ENCODE measurements at places on chromosomes 7 and 10. TPM values are rescaled to one million over a fixed set of nuclear protein-coding genes. Genes with fewer than 3 reads are reported as not detected.

PAOX gene
- 3.7 TPM for total RNA-seq

SPDYE2B gene
- not detected for total RNA-seq

C10orf105 gene
- 0.42 TPM for total RNA-seq

GARIN1A gene
- total RNA-seq, result 7.4 TPM

PTPRN2 gene
- total RNA-seq, result 3.3 TPM

MLXIPL gene
- 2.0 TPM for total RNA-seq

MSMB gene
- not detected for total RNA-seq

SLC16A12 gene
- total RNA-seq, result 0.21 TPM

STRIP2 gene
- total RNA-seq, result 0.58 TPM

GDF2 gene
- not detected for total RNA-seq

TCAF2 gene
- total RNA-seq, result 6.3 TPM

SUGCT gene
- 37.9 TPM for total RNA-seq

HECW1 gene
- not detected for total RNA-seq

TACR2 gene
- 0.49 TPM for total RNA-seq

TMEM178B gene
- total RNA-seq, result 0.26 TPM

ERVW-1 gene
- not detected for total RNA-seq

GNAT3 gene
- not detected for total RNA-seq

TMEM26 gene
- 0.54 TPM for total RNA-seq

COL17A1 gene
- 1.5 TPM for total RNA-seq

REEP3 gene
- total RNA-seq, result 57.7 TPM

AKR1D1 gene
- not detected for total RNA-seq

GPR37 gene
- 0.99 TPM for total RNA-seq

CRYGN gene
- total RNA-seq, result 0.84 TPM

ZP3 gene
- total RNA-seq, result 2.0 TPM

SUN3 gene
- total RNA-seq, result not detected

PTER gene
- total RNA-seq, result 11.6 TPM

VAX1 gene
- not detected for total RNA-seq

PTN gene
- total RNA-seq, result 3.2 TPM

ATP6V0A4 gene
- total RNA-seq, result not detected

TMEM106B gene
- total RNA-seq, result 40.9 TPM

DCLRE1C gene
- 16.6 TPM for total RNA-seq

TRPV5 gene
- total RNA-seq, result not detected

CYP3A5 gene
- 3.4 TPM for total RNA-seq

ADARB2 gene
- total RNA-seq, result not detected

GRM3 gene
- total RNA-seq, result not detected

BAIAP2L1 gene
- total RNA-seq, result 3.6 TPM

ARMS2 gene
- not detected for total RNA-seq

ST8SIA6 gene
- 2.9 TPM for total RNA-seq

OPN1SW gene
- total RNA-seq, result not detected

CREB3L2 gene
- 109 TPM for total RNA-seq

ITPRID1 gene
- total RNA-seq, result 0.09 TPM
